Uterus (tissue), 4 donors: ENCODE measurements at places on chromosomes 1 and 21. TPM values are rescaled to one million over a fixed set of nuclear protein-coding genes. Genes with fewer than 3 reads are reported as not detected.

DNA sequence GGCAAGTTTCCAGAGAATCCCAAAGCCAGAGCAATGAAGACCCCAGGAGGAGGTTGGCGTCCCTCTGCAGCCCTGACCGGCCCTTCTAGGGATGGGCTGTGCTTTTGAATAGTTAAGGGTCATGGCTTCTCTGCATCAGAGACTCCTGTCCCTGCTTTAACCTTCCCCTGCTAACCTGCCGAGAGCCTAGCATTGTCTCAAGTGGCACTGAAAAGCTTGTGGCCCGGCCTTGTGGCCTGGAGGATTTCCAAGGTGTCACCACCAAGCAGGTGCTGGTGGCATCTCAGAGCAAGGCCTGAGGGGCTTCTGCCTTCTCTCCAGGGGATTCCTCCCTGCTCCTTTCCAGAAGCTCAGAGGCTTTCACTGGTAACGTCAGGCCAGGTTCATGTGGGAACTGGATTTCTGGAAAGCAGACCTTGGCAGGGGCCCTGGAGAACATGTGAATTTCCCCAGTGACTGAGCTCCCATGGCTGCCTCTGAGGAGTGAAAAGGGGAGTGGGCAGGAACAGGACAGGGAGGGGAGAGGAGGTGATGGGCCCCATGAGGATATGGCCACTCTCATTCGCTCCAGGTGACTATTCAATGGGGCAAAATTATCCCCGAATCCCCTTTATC, 409.9 kb downstream of the PTPRU start:
- no peaks in the 10 kb centered on the region for H3K36me3 ChIP-seq
- no peaks in the 10 kb centered on the region for H3K4me1 ChIP-seq
- no peak for DNase-seq
- H3K4me3 ChIP-seq, result no peak overlapping the region

- no peak for DNase-seq
- H3K36me3 ChIP-seq, result no peaks in the 10 kb centered on the region
- H3K27me3 ChIP-seq, result peaks cover 10% of the 10 kb centered on the region
- H3K4me3 ChIP-seq, result no peak overlapping the region
Measured at GRCh38 chr21:29940361-29940760, 565 bp upstream of the GRIK1 start.

GRCh38 chr1:22751124-22751531, 40.5 kb downstream of the EPHB2 start:
- no peaks in the 10 kb centered on the region for H3K4me1 ChIP-seq
- DNase-seq, result no peak
- H3K4me3 ChIP-seq, result no peak overlapping the region

GRCh38 chr1:205488074-205488723, 16.3 kb upstream of the CDK18 start:
- H3K27ac ChIP-seq, result no peak overlapping the region
- no peak overlapping the region for H3K4me3 ChIP-seq
- DNase-seq, result peak; percentile 53

- no peaks in the 10 kb centered on the region for H3K4me1 ChIP-seq
- H3K27me3 ChIP-seq, result no peaks in the 10 kb centered on the region
- H3K27ac ChIP-seq, result no peak overlapping the region
- DNase-seq, result no peak
- H3K4me3 ChIP-seq, result no peak overlapping the region
Measured at GRCh38 chr1:41419584-41420295, 58.5 kb downstream of the FOXO6 start.

GRCh38 chr1:108814343-108815125, 42.4 kb downstream of the AKNAD1 start:
- H3K27ac ChIP-seq, result peak overlapping the region; percentile 92
- no peak overlapping the region for H3K4me3 ChIP-seq
- H3K36me3 ChIP-seq, result no peaks in the 10 kb centered on the region
- H3K4me1 ChIP-seq, result peaks cover 12% of the 10 kb centered on the region

DNA sequence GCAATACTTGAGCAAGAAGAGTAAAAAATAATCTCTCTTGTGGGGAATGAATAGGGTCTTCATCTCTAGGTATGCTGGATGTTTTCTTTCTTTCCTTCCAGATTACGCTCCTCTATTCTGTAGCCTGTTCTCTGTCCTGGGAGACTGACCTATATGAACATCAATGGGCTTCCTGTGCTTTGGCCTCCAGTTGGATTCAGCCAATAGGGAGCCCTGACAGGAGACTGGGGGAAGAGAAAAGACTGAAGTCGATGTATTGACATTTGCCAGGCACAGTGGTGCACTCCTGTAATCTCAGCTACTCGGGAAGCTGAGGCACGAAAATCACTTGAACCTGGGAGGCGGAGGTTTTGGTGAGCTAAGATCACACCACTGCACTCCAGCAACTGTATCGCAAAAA, 17.6 kb downstream of the SEMA6C start:
- DNase-seq, result no peak
- no peak overlapping the region for H3K27ac ChIP-seq
- H3K4me1 ChIP-seq, result peaks cover 6% of the 10 kb centered on the region
- no peaks in the 10 kb centered on the region for H3K27me3 ChIP-seq

GRCh38 chr1:190353538-190354101, 124.0 kb downstream of the BRINP3 start:
- no peak overlapping the region for H3K4me3 ChIP-seq
- H3K4me1 ChIP-seq, result no peaks in the 10 kb centered on the region
- no peak overlapping the region for H3K27ac ChIP-seq

DNA sequence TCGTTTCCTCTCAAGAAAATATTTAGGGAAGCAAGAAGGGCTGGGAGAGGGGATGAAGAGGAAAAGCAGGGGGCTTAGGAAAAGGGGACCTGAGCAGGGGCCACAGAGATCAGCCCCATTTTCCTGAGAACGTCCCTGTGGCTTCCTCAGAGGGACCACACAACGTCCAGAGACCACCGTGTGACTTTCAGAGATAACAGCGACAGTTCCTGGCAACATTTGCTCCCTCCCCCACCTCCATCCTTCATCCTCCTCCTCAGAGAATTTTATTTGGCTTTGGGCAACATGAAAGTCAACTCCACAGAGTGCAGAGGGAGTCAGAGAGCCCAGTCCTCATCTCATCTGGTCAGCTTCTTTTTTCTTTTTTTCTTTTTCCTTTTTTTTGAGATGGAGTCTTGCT, 50.9 kb downstream of the RUNX1 start:
- no peak for DNase-seq
- H3K27ac ChIP-seq, result no peak overlapping the region
- no peaks in the 10 kb centered on the region for H3K27me3 ChIP-seq
- H3K36me3 ChIP-seq, result no peaks in the 10 kb centered on the region
- no peaks in the 10 kb centered on the region for H3K4me1 ChIP-seq

DNA sequence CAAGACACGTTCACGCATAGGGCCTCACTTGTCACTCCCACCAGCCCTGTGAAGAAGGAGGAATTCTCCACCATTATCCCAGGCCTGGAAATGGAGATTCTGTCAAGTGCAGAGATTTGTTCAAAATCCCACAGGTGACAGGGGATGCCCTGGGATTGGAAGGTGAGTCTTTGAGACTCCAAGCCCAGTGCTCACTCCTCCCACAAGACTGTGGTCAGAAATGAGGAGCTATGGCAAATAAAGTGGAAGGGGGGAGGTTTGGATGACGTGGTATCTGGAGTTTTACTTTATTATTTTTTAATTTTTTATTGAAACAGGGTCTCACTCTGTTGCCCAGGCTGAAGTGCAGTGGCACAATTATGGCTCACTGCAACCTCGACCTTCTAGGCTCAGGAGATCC, 12.8 kb upstream of the FOXO6 start:
- no peaks in the 10 kb centered on the region for H3K27me3 ChIP-seq
- no peak overlapping the region for H3K27ac ChIP-seq
- no peak for DNase-seq
- no peaks in the 10 kb centered on the region for H3K4me1 ChIP-seq

DNA sequence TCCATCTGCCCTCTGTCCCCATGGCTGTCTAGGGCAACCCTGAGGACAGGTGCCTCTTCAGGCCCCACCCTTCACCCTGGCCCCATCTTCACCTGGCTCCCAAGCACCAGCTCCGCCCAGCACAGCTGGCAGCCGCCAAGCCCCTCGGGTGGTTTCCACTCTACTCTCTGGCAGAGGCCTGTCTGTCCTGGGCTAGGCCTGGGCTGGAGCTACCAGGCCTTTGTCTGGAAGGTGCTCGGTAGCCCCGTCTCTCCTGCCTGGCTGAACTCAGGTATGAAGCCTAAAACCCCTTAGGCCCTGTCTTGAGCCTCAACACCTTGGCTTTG, 17.4 kb downstream of the SDC3 start:
- H3K36me3 ChIP-seq, result no peaks in the 10 kb centered on the region
- DNase-seq, result no peak
- no peaks in the 10 kb centered on the region for H3K27me3 ChIP-seq
- H3K4me1 ChIP-seq, result peaks cover 4% of the 10 kb centered on the region

GRCh38 chr1:2526824-2527555, 594 bp upstream of the PANK4 start:
- peak overlapping the region; percentile 29 for H3K4me3 ChIP-seq
- no peak for DNase-seq

DNA sequence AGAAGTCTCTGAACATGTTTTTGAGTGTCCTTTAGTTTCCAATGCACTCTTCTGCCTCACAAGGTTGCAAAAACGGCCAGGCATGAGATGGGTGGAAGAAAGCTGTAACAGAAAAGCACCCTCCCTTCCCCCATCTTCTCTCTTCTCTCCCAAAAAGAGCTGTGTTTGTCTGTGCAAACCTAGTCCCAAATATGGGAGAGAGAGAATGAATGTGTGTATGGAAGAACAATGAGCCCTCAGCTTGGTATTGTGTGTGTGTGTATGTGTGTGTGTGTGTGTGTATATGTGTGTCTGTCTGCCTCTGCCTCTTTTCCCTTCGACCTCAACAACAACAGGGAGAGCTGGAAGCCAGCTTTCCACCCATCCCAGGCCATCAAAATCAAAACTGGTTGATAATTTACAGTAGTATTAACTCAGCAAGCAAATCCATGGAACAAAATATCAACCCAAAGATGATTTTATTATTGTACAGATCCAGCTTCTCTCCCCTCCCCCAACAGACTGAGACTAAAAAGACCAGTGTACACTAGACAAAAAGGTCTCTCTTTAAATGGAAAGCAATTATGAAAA, 1.8 kb downstream of the RERE start:
- no peaks in the 10 kb centered on the region for H3K4me1 ChIP-seq
- no peak for DNase-seq
- peak overlapping the region; percentile 66 for H3K4me3 ChIP-seq
- no peaks in the 10 kb centered on the region for H3K27me3 ChIP-seq
- no peaks in the 10 kb centered on the region for H3K36me3 ChIP-seq

DNA sequence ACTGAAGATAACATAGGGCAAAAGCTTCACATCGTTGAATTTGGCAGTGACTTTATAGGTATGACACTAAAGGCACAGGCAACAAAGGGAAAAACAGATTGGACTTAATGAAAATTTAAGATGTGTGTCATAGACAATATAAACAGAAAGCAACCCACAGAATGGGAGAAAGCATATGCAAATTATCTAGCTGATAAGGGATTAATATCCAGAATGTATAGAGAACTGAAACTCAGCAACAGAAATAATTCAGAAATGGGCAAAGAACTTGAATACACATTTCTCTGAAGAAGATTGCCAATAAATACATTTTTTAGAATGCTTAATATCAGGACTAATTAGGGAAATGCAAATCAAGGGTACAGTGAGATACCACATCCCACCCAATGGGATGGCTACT, 55.2 kb upstream of the ANGPTL1 start:
- no peaks in the 10 kb centered on the region for H3K4me1 ChIP-seq
- no peaks in the 10 kb centered on the region for H3K36me3 ChIP-seq
- no peaks in the 10 kb centered on the region for H3K27me3 ChIP-seq
- no peak for DNase-seq

DNA sequence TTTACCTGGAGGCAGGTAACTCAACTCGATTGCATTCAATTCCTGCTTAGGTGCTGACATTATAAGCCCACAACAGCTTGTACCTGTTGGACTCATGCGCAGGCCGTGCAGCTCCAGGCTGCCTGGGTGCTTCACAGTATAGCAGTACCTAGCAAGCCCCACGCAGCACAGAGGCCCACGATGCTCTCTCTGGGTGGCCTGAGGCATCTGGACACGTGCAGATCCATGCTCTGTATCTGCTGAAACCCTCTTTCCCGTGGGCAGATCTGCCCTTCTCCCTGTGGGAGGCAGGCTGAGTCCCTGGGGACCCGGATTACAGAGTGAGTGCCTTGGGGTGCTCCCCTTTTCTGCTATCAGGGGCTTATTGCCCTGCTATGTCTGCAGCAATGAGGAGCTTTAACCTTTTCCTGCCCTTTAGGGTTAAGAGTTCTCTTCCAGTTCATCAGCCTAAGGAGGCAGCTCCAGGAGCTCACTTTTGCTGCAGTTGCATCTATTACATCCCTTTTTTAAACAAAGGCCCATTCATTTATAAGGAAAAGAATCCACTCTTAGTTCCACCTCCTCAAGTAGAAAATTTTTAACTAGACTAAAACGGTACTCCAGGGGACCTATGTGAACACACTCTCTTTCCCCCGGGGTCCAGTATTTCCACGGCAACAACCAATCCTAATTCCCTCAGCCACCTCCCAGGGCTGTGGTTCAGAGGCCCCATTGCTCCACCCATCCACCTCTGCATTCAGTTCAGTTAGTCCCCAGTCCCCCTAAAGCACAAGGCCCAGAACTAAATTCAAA, 19.3 kb downstream of the ITPKB start:
- no peaks in the 10 kb centered on the region for H3K27me3 ChIP-seq
- H3K4me1 ChIP-seq, result peaks cover 18% of the 10 kb centered on the region
- no peaks in the 10 kb centered on the region for H3K36me3 ChIP-seq
- peak overlapping the region; percentile 9 for H3K27ac ChIP-seq
- no peak for DNase-seq

DNA sequence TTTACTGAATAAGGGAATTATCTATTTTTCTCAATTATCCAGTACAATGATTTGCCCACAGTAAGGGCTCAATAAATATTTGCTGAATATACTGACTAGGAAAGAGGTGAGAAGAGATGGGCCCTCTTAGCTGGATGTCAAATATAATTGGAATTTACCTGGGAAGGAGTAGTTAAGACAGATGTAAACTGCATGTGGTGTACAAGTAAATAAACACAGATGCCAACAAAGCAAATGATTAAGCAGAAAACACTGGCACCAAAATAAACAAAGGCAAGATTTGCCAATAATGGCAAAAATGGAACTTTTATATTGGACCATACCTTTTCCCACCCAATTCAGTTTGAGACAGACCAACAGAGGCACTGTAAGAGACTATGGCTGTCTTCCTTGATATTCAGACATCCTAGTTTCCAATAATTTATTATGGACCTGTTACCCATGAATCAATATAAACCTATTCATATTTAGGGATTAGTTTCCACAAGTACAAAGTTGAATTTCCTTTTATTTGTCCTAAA, 7.4 kb downstream of the PNRC2 start:
- DNase-seq, result no peak
- H3K4me1 ChIP-seq, result no peaks in the 10 kb centered on the region
- no peaks in the 10 kb centered on the region for H3K27me3 ChIP-seq
- no peak overlapping the region for H3K4me3 ChIP-seq

- H3K4me1 ChIP-seq, result peaks cover 12% of the 10 kb centered on the region
- no peak overlapping the region for H3K27ac ChIP-seq
- no peak overlapping the region for H3K4me3 ChIP-seq
- no peak for DNase-seq
- H3K27me3 ChIP-seq, result no peaks in the 10 kb centered on the region
Measured at GRCh38 chr1:176800978-176801513, 338.1 kb downstream of the PAPPA2 start.

E2F2 gene
- total RNA-seq, result 4.4 TPM

S100A8 gene
- 24.7 TPM for total RNA-seq

FAM110D gene
- total RNA-seq, result 20.0 TPM
